Right renal cortex interstitium (tissue), 3 donors: ENCODE measurements at places on chromosomes 2 and 18. TPM values are rescaled to one million over a fixed set of nuclear protein-coding genes. Genes with fewer than 3 reads are reported as not detected.

The IL36G gene
- 0.21 TPM for polyA plus RNA-seq

The FMNL2 gene
- polyA plus RNA-seq = 107 TPM

The FAM237A gene
- polyA plus RNA-seq = not detected

The IL36B gene
- not detected for polyA plus RNA-seq

The FHL2 gene
- 31.5 TPM for polyA plus RNA-seq

The TRIP12 gene
- polyA plus RNA-seq = 212 TPM

The GALNT14 gene
- 47.3 TPM for polyA plus RNA-seq

The PROM2 gene
- polyA plus RNA-seq = 31.0 TPM

The PAIP2B gene
- polyA plus RNA-seq = 19.5 TPM

The DQX1 gene
- 0.12 TPM for polyA plus RNA-seq

GRCh38 chr2:112629823-112630222, 15.9 kb upstream of the SLC20A1 start:
- no peak for DNase-seq

DNA sequence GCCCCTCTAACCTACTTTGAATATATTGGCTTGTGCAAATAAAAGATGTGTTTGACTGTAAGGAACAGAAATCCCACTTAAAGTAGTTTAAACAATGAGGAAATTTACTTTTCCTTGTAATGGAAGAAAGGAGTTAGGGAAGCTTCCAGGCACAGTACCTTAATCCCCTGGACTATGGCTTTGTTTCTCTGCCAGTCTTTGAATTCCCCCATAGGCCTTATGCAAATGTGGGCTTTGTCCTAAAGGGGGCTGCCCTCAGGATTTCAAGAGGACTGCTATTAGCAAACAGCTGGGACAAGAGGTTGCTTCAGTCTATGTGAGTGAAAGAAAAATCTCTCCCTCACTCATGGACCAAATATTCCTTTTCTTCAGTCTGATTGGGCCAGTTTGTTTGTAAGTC, 255.1 kb upstream of the THSD7B start:
- DNase-seq = no peak

- DNase-seq = no peak
Measured at GRCh38 chr18:9182852-9183399, 46.3 kb downstream of the ANKRD12 start.

DNA sequence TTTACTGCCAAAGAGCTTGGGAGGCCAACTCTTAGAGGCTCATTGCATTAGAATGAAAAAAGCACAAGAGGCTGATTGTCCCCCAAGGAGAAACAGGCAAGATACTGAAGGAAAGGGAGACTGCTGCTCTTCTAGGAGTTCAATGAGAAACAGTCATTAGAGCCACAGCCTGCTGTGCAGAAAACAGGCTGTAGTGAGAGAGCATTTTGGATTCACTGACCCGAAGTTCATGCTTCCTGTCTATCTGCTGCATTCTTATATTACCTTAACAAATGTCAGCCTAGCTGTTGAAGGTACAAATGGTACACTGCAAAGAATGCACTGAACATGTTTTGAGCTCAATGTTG, 423.3 kb downstream of the SETBP1 start:
- no peak for DNase-seq

DNA sequence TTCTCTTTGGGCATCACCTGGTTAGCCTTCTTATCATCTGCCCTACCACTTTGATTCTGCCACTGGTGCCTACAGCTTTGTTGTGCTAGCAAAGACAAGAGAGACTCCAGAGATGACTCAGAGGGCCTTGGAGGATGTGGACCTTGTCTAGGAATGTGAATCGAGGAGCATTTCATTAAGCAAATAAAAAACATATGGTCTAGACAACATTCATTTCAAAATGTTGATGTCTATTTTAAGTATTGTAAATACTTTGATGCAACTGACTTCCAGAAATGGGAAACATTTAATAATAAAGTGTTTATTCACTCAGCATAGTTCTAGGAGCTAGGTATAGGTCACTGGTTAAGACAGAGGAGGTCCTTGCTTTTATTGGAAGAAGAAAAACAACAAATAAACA, 195.5 kb downstream of the CDCA7 start:
- no peak for DNase-seq

GRCh38 chr18:13363359-13363758, 144.8 kb downstream of the LDLRAD4 start:
- no peak for DNase-seq

- DNase-seq = no peak
Measured at GRCh38 chr2:190304404-190304803, 15.2 kb downstream of the HIBCH start.

DNA sequence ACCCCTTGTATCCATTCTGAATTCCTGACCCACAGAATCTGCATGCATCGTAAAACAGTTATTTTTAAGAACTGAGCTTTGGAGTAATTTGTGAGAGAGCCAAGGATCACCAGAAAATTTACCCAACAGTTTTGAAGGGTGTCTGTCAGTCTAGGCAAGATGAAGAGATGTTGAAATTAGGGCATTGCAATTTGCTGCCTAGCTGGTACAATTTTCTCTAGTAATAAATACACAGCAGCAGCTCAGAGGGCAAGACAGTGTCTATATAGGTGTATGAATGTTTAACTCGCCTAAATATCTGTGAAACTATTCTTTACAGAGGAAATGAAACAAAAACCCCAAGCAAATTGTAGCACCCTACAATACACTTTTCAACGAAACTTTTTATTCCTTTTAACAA, 377.8 kb upstream of the POU3F3 start:
- no peak for DNase-seq

DNA sequence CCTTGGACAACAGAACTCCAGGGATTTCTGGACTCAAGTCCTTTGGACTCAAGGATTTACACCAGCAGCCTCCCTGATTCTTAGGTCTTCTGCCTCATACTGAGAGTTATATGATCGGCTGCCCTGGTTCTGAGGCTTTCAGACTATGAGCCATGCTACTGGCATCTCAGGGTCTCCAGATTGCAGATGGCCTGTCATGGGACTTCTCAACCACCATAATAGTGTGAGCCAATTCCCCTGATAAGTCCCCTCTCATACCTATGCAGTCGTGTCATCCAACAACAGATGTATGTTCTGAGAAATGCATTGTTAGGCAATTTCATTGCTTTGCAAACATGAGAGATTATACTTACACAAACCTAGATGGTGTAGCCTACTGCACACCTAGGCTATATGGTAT, 61.4 kb upstream of the MSTN start:
- DNase-seq = no peak

- DNase-seq = no peak
Measured at GRCh38 chr2:155583674-155584195, 748.8 kb downstream of the NR4A2 start.

GRCh38 chr2:169673106-169673505, 21.1 kb downstream of the CFAP210 start:
- no peak for DNase-seq

- DNase-seq = no peak
Measured at GRCh38 chr2:212284166-212284565, 254.4 kb downstream of the ERBB4 start.

DNA sequence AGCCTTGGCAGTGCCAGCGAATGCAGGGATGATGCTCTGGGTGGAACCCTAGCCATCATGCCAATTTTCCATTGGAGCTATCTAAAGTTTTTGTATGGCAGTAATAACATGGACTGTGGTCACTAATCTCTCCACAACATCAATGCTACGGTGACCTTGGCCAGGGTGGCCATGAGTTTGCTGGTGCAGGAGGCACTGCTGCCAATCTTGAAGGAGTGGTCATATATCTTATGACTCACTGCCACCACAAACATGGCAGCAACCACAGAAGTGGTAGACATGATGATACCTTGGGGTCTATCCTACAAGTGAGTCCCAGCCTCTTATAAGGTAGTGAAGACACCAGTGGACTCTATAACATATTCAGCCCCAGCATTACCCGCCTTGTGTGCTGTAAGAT, 104.6 kb downstream of the EVA1A start:
- DNase-seq = no peak

GRCh38 chr18:62446511-62446910, 76.3 kb upstream of the ZCCHC2 start:
- no peak for DNase-seq

DNA sequence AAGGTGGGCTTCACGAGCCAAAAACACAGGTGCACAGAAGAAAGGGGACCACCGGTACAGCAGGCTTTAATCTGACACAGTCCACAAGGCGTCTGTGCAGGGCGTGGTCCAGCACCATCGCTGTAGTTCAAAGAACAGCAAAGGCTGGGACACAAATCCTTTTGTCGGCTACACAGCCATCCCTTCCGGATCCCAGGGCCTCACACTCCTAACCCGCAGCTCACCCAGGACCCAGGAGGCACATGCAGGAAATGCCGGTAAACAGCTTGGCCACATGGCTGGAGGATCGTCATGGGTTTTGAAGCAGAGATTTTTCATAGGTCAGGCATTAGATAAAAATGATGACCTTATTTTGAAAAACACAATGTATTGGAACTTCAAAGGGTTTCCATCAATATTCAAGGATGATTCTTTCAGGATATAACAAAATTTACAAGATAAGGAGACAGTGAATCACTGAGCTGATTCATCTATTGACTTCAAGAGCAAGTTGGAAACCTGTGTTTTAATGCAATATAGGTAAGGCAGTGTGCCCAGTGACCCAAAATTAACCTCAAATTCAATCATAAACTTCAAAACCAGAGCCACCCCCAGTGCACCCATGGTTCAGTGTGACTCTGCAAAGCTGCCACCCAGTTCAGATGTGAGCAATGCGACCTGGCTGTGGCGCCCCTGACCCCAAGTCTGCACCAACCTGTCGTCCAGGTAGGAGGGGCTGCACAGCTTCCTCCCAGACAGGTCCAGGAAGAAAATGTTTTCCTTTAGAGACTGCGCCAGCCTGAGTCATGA, 74.4 kb downstream of the TMEM18 start:
- no peak for DNase-seq

DNA sequence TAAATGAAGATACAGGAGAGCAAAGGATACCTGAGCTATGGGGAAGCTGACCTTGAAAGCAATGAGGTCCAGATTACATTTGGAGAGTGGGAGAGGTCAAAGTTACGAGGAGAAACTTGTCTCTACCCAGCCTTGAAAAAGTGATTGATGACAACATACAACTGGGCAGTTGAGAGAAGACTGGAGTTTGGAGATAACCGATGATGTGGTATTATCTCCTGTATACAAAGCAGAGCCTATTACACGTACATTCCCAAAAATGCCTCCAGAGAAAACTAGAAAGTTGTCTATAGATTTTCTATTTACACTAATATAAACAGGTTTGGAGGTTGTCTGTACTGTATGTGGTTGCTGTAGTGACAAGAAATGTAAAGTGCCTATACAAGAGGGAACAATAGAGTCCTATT, 28.3 kb downstream of the ARL5A start:
- DNase-seq = no peak

DNA sequence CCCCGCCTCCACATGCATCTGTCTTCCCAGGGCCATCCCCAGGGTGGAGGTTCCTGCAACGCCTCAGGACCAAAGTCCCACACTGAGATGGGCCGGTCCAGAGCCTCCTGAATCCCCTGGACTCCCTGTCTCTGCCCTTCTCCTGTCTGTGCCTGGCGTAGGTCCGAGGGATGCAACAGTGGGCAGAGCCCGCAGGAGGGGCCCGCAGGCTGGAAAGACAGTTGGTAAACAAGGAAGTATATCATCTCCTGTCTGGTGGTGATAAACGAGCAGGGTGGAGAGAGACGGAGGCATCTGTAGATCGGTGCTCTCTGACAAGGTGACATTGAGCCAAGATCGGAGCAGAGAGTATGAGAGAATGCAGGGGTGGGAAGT, 72.6 kb upstream of the RAB6C start:
- DNase-seq = no peak

- no peak for DNase-seq
Measured at GRCh38 chr2:10343658-10344057, 41.0 kb downstream of the HPCAL1 start.

- DNase-seq = no peak
Measured at GRCh38 chr2:31378389-31378788, 36.2 kb downstream of the XDH start.
